ENCODE measurements at places on chromosomes 6 and 20. TPM values are rescaled to one million over a fixed set of nuclear protein-coding genes. Genes with fewer than 3 reads are reported as not detected.

DNA sequence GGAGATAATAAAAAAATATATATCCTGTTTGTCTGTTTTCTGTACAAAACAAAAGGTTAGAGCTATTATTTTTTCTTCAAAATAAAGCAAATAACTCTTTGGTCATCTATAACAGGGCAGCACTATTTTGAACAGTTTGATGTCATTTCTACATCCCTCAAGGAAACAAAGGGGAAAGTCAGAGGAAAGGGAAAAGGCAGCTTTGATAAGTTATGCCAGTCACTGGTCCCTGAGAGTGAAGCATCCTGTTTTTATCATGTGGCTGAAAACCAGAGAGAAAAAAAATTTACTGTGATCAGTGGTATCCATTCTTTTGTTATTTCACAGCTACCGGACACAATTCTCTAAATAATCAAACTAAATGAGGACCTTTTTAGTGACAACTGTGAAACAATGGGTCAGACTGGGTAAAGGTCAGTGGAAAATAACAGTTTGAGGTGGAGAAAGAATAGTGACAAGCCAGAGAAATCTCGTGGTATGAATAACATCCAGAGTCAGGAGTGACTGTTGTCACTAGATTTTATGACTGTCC is 356.0 kb downstream of the HDGFL1 start:
- no peak overlapping the region for H3K27ac ChIP-seq
- H3K4me1 ChIP-seq, result no peaks in the 10 kb centered on the region
- DNase-seq, result no peak
- H3K4me3 ChIP-seq, result no peak overlapping the region

Gene CENPW
- 1.1 TPM for total RNA-seq

Gene TRIM31
- not detected for total RNA-seq

- no peak overlapping the region for H3K4me3 ChIP-seq
- H3K27me3 ChIP-seq, result peaks cover 6% of the 10 kb centered on the region
- H3K4me1 ChIP-seq, result peaks cover 9% of the 10 kb centered on the region
- no peak for DNase-seq
- no peak overlapping the region for H3K27ac ChIP-seq
- no peaks in the 10 kb centered on the region for H3K36me3 ChIP-seq
These were observed 63.4 kb downstream of the QRSL1 start for GRCh38 chr6:106692819-106693208.

- H3K4me3 ChIP-seq, result no peak overlapping the region
- peaks cover 28% of the 10 kb centered on the region for H3K36me3 ChIP-seq
These were observed 11.2 kb downstream of the NT5DC1 start for GRCh38 chr6:116111552-116112528.
